ENCODE measurements at places on chromosomes 5 and 9.

- no peak for DNase-seq
These were observed 11.7 kb upstream of the CFAP157 start for GRCh38 chr9:127694890-127695720.

- DNase-seq, result no peak
These were observed 970 bp upstream of the ARRDC1 start for GRCh38 chr9:137604345-137605086.

DNA sequence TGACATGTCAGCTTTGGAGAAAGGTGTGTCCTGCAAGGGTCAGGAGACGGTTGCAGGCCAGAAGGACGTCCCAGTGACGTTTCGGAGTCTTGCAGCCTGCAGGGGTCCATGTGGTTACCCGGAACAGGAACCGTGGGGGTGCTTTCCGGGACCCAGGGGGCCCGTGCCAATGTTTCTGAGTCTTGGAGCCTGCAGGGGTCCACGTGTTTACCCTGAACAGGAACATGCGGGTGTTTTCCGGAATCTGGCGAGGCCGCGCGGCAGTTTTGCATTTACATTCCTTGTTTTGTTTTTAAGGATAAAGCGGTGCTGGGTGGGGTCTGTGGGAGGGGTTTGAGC, 30.6 kb downstream of the NKD2 start:
- DNase-seq, result no peak

DNA sequence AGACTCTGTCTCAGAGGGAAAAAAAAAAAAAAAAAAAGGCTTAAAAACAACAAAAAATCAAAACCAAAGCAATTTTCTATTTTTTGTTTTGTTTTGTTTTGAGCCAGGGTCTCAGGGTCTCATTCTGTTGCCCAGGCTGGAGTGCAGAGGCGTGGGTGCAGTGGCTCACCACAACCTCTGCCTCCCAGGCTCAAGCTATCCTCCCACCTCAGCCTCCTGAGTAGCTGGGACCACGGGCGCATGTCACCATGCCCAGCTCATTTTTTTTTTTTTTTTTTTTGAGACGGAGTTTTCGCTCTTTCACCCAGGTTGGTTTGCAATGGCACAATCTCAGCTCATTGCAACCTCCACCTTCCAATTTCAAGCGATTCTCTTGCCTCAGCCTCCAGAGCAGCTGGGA, 5.7 kb downstream of the STK10 start:
- DNase-seq, result no peak

- no peak for DNase-seq
These were observed 413.4 kb upstream of the SLC30A5 start for GRCh38 chr5:68680366-68680765.

DNA sequence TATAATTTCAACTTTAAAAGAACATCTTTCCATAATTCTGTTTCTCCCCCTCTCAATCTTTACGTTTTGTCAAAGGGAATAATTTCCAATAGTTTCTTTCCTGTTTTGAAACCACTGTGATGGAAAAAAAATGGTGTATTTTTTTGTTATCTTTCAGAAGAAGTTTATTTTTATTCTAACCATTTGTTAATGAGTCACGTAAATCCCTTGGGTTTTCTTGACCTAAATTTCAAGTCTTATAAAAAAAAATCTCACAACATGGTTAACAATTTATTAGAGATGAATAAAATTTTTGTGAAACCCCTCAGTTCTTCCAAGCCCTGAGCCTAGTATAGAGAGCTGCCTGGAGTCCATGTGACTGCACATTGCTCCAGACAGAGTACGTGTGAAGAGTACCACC, 106.1 kb upstream of the FBXL17 start:
- DNase-seq, result no peak

DNA sequence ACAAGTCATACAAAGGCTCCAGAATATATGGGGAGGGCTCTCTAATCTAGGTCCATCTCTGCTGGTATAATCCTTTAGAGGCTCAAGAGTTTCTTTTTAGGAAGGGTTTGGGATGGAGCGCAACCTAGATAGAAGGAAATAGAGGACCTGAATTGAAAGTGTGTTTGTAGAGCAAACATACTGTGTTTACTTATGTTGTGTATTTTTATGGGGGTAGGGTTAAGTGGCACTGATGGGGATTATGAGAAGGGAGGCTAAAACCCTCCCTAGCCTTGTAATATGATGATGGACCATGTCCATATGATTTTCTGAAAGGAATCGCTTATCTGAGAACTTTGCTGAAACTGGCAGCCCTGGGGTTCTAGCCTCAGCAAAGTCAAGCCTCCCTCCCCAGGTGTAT, 4.4 kb upstream of the ELL2 start:
- no peak for DNase-seq

DNA sequence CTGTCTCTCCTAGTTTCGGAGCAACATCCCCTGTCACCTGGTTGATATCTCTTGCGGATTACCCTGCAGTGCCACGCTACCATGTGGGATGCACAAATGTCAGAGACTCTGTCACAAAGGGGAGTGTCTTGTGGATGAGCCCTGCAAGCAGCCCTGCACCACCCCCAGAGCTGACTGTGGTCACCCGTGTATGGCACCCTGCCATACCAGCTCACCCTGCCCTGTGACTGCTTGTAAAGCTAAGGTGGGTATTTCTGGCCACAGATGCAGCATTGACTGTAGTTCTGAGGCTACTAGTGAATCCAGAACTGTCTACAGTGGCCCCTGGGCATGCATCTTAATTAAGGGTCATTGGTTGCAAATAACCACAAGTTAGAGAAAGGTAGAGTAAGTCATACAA, 50.8 kb downstream of the AQP7 start:
- no peak for DNase-seq

GRCh38 chr5:95827892-95828246, 5.3 kb upstream of the GLRX start:
- no peak for DNase-seq

DNA sequence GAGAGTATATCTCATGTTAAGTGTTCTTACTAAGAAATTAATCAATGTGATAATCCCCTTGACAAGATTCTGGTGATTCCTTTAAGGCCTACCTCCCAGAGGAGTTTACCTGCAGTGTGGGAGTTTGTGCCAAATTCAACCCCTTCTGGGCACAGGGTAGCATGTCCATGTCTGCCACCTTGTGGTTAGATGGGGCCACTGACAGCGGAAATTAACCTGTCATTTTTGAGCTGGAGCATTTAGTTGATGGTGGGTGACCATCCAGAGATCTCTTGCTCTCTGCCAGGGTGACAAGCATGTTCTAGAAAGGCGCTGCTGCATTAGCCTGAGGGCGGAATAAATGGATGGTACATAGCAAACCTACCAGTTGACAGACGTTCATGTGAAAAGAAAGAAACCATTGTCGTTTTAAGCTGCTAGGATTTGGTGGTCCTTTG, 132.2 kb downstream of the FBXO4 start:
- no peak for DNase-seq

DNA sequence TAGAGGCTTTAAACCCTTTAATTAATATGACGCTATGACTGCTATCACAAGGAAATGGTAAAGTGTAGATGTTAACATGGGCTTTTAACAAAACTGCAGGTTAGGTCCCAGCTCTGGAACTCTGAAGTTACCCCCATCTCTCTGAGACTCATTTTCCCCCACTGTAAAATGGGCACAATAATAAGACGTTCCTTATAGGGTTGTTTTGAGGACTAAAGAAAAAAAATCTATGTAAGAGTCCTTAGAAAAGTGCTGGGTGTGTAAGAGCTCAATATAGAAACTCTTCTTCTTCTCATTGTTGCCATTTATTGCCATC, 45.8 kb upstream of the STK32A start:
- DNase-seq, result no peak

DNA sequence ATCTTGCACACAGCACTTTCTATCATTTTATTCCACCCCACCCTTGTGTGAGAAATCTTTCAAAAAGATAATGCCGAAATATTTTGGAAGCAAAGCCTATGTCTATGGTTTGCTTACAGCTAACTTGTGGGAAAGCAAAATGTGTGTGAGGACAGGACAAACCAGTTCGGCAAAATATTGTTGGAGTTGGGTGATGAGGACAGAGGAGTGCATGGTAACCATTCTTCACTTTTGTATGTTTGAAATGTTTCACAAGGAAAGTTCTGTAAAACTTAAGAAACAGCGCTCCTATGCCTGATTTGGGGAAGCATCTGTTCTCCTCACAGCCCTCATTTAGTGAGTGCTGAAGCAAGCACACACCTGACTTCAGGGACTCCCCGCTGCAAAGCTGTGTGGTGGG, 62.0 kb upstream of the RNF130 start:
- no peak for DNase-seq

- no peak for DNase-seq
These were observed 2019.5 kb upstream of the NUDT12 start for GRCh38 chr5:105581988-105582690.

GRCh38 chr5:151413800-151414199, 33.6 kb upstream of the SLC36A1 start:
- DNase-seq, result no peak

- no peak for DNase-seq
These were observed 25.5 kb downstream of the CWC27 start for GRCh38 chr5:64794053-64794770.

GRCh38 chr9:116405321-116405720, 251.7 kb downstream of the PAPPA start:
- no peak for DNase-seq

DNA sequence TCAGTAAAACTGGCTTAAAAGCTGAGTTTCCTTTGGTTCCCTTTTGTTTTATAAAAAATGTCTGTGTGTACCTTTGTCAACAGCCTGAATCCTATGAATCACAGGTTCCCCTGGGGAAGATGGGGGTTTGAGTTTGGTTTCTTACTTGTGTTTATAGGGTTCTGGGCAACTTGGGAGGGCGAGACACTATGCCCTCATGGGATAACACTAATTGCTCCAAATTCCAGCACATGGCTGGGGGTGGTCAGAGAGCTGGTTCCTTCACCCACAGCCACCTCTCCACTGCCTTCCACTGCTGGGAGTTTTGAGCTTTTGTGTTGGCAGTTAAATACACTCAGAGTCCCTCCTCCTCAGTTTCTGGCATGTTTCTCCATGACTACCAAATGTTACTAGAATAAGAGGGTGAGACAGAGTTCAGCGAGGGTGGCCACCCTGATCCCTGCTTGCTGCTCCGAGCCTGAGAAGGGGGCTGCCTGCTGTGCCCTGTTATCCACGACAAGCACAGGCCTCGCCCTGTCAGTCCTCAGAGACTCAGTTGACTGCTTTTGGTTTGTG, 83.0 kb upstream of the EPB41L4B start:
- DNase-seq, result no peak

- no peak for DNase-seq
These were observed 48.8 kb upstream of the PCSK1 start for GRCh38 chr5:96481867-96482266.

GRCh38 chr5:146751781-146752401, 126.7 kb downstream of the PPP2R2B start:
- DNase-seq, result no peak

GRCh38 chr9:70389188-70389587, 25.3 kb downstream of the KLF9 start:
- DNase-seq, result no peak

GRCh38 chr5:118705959-118706667, 282.2 kb downstream of the DTWD2 start:
- DNase-seq, result no peak

DNA sequence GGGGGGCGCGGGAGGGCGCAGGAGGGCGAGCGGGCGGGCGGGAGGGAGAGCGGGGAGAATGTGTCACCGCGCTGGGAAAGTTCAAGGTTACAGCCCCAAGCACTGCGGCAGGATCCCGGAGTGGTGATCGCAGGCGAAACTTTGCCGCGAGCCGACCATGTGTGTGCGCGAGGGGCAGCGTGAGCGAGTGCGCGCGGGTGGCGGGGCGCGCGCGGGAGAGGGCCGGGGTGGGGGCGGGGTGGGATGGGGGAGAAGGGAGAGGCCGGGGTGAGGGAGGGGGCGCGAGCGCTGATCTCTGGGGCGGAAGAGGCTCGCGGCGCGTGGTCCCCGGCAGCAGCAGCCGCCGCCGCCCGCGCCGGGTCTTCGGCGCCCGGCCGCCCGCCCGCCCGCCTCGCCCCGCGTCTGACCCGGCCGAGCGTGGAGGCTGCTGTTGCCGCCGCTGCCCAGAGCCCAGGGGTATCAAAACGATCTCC, at the start of gene NFIB:
NFIB (minus strand) TSS at position 191 of the 473 bp plus-strand sequence. CDS start 630 bp downstream, outside the sequence.
- DNase-seq, result no peak

GRCh38 chr9:34989946-34990635, 546 bp downstream of the DNAJB5 start:
- DNase-seq, result no peak

- no peak for DNase-seq
These were observed 26.4 kb downstream of the NCS1 start for GRCh38 chr9:130198501-130199179.

GRCh38 chr5:112200131-112200530, 218.9 kb downstream of the EPB41L4A start:
- no peak for DNase-seq

DNA sequence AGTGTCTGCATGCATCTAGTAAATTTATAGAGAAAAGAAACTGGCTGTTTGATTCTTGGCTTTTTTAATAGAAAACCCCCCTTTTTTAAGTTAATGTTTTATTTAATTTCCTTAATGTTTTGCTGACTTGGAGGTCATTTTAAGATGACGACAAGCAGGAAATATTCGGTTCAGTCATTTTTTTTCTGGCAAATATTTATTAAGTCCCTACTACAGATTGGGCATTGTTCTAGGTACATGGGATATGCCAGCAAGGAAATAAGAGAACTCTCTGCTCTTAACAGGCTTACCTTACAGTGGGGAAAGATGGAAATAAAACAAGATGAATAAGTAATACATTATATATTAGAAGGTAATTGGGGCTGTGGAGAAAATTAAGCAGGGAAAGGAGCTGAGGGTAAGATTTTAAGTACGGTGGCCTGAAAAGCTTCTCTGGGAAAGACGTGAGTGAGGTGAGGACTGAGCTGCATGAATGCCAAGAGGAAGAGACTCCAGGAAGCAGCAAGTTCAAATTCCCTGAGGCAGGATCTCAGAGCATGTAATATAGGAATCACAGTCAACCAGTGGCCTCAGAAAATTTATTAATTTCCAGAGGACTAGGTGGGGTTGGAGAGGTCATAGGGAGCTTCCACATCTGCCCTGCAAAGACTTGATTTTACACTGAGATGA, 316.0 kb upstream of the DAP start:
- no peak for DNase-seq

DNA sequence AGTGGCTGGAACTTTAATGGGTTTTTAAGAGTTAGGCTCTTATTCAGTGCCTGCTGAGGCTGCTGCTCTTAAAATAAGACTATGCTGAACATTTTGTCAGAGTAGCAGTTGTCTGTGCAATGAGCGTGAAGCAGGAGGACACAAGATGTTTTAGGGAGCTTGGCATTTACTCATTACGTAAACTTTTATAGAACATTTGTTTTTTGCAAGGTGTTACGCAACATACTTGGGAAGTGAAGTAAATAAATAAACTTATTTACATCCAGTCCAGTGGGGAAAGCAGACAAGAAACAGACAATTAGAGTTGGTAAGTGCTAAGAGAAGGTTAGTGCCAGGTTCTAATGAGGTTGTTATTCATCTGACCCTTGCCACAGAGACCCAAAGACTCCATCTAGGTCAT, 226.0 kb downstream of the HINT1 start:
- DNase-seq, result no peak

DNA sequence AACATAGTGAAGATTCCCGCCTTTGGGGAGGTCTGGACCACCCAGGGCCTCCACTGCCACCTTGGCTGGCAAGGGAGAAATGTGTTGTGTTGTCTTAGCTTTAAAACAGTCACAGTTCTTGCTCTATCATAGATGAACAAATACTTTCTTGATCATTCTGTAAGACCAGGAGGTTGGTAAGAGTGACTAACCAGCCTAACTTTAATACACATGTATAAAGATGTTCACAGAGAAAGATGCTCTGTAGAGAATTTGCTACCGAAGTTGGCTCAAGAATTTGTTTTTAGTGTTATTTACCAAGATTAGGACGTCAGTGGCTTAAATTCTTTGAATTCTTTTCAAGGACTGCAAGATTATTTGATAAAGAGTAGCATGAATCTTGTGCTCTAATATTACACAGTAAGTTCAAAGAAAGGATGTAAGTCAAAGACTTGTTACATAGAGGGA, 28.4 kb downstream of the GLRX start:
- no peak for DNase-seq
